ENCODE measurements at places on chromosomes 7 and 10. TPM values are rescaled to one million over a fixed set of nuclear protein-coding genes. Genes with fewer than 3 reads are reported as not detected.

DNA sequence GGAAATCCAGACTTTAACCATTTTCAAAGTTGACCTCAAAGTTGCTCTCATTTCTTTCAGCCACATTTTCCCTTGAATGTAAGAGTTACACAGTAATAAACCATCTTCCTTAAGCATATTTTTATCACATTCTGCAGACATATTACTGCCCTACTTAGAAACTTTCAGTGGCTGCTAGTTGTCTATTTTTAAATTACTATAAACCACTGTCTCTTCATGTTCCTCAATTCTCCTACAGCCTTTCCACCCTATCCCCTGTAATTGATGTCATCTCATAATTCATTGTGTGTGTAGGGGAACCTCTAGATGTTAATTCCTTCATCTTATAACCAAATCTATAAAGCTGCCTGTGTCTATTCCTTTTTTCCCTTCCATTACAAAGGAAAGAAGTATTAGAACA, 78.1 kb upstream of the STRIP2 start:
- DNase-seq: no peak

GRCh38 chr7:23093111-23093510, 12.5 kb upstream of the KLHL7 start:
- no peak for DNase-seq

- DNase-seq: no peak
Measured at GRCh38 chr7:108592646-108593201, 23.1 kb downstream of the DNAJB9 start.

GRCh38 chr7:1459920-1460820, 900 bp upstream of the MICALL2 start:
- no peak for DNase-seq

DNA sequence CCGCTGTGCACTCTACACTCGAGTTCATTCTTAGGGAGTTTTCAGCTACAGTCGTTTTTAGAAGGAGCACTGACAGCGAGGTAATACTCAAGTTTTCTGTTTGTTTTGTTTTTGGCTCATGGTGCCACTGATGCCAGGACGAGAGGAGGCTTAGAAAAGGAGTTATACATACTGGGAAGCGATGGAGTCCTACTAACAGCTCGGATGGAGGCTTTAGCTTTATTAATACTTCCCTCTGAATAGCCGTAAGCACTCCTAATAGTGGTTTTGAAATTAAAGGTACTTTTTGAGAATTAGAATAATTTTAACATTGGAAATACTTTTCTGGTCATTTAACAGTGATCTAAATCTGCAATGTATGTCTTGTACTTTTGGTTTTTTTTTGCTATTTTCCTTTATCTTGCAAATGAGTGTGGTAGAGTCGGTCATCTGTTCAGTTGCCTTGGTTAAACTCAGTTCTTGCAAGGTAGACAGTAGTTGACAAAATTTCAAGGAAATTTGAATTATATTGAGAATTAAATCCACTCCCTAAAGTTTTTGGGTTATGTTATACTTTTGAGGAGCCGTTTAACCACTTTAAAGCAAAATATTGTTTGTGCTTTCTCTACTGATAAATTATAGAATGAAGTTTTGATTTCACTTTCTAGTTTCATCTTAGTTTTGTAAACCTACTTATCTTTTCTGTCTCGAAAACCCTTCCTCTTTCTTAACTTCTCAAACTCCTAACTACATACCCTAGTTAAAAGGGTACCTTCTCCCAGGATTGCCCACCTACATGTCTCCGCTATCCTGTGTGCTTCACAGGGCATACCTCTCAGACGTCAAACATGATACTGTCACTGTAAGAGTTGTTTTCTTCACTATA, 1.5 kb downstream of the HBP1 start:
- no peak for DNase-seq

DNA sequence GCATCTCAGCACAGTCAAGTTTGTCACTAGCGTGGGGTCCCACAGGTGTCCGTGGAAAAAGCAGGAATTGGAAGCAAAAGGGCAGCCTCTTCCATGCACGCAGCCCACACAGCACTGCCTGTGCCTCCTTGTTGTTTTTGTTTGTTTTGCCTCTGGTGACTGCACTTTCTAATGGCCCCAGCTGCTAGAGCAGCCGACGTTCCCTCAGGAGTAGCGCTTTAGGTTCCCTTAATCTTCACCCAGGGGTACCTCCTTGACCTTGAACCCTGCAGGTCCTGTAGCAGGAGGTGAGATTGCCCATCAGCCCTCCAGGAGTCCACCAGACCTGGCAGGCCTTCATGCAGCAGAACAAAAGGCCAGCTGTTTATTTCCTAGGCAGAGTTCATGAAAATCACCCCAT, 210.1 kb downstream of the CACNB2 start:
- no peak for DNase-seq

DNA sequence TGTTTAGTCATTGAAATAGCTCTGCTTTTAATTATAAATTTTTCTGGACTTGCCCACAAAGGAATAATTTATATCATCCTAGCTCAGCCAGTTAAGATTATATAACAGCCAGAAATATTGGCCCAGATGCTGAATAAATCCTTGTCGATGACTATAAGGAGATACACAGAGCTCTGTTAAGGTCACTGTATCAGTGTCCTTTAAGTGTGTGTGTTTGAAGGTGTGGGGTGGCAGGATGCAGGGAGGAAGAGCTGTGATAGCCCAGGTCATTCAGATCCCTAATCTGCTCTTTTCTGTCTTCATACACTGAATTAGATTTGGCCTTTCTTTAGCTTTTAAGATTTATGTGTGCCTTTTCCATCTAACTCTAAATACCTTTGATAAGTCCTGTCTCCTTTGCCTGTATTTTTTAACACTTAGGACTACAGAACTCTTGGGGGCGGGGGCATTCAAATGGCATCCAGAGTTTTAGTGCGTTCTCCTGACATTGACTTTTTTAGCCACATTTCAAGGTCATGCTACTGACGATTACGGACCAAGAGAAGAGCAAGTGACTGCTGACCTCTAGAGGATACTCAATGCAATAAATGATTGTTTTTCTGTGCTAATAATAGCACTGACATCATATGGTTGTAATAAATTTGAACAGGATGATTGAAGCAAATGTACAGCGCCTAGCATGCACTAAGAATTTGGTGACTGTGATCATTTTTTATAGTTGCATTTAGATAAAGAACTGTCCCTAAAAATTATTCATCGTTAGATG, 172.3 kb downstream of the CACNB2 start:
- no peak for DNase-seq

DNA sequence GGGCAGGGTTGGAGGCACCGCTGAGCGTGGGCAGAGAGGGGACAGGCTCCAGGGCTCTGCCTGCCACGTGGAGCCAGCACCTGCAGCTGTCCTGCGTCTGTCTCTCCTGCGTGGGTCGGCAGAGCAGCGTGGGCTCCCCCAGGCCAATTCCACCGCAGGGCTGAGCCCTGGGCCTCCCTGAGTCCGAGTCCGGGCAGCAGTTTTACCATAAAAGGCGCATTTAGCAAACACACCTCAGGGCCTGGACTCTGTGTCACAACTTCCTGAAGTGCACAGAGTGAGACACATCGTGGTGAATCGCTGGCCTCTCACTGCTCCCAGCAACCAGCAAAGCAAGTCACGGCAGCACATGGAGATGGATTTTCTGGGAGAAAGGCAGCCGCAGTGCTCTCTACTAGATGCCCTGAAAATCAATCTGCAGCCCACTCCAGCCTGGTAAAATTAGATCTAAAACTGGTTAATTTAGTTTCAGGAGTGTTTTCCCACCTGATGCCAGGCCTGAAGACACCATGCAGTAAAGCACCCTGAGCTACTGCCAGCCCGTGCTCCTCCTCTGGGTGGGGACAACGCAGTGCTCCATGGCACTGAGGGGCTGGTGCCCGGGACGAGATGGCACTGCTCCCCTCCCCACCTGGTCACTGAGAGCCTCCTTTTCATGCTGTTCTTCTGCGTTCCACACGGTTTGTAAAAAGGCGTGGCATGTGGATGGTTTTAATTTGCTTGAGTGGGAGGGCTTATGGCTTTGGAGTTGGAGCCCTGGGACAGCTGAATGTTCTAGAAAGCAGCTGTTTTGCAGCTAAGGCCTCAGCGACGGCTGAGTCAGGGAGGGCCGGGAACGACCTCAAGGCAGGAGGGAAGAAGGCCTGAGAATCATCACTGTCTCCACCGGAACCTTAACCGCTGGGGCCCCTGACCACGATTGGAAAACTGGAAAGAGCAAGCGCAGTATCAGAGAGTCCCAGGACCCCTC, 336.9 kb downstream of the ADARB2 start:
- DNase-seq: no peak

DNA sequence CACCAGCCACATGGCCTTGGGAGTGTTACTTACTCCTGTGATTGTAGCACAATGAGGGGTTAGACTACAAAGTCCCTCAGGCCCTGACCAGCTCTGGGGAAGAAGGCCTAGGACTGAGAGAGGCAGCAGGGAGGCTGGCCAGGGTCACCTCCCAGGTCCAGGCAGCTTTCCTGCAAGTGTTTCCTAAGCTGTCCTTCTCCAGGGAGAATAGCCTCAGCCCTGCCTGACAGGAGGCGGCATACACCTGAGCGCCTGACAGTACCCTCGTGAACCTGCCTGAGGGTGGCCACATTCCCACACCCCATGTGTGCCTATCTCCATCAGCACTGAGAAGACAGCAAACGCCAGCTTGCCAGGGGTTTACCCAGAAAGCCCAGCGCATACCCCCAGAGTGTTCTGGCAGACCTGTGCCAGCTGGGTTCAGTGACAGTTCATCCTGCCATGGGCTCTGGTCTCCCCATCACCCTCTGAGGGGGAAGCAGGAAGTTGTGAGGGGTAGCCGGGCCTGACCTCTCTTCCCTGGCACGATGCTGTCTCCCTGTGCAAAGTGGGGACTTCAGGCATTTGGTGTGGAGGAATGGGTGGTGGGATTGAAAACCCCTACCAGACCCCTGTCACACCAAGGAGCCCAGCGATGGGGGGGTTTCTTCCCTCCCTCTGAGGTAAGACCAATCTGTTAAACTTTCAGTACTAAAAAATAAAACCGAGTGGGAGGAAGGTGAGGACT, 56.3 kb upstream of the CAMK2B start:
- no peak for DNase-seq

- no peak for DNase-seq
Measured at GRCh38 chr7:150398108-150398964, 19.2 kb downstream of the ZNF775 start.

DNA sequence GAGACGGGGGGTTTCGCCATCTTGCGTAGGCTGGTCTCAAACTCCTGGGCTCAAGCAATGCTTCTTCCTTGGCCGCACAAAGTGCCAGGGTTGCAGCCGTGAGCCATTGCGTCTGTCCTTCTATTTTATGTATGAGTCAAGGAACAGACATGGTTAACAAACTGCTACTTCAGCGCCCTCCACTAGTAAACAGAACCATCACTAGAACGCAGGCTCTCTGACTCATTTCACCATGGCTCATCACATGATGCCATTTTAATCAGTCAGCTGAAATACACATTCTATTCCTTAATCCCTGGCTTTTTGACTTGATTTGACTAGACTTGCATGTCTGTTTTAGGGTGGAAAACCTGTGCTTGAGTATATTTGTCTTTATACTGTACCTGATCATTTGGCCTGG, 41.3 kb downstream of the CELF2 start:
- DNase-seq: no peak

GRCh38 chr7:118642396-118642795, 417.9 kb downstream of the ANKRD7 start:
- no peak for DNase-seq

GRCh38 chr7:151341357-151342101, at the start of gene NUB1:
TSS of gene NUB1 (plus strand) at chr7:151341812. CDS start at chr7:151345350, 3,538 bp downstream.
- peak; percentile 64 for DNase-seq

GRCh38 chr7:35968140-35968940, 167.5 kb downstream of the SEPTIN7 start:
- DNase-seq: no peak

- DNase-seq: peak; percentile 25
Measured at GRCh38 chr10:110556969-110557601, 10.4 kb upstream of the SMC3 start.

- no peak for DNase-seq
Measured at GRCh38 chr7:67487316-67487715, 490.7 kb downstream of the TYW1 start.

DNA sequence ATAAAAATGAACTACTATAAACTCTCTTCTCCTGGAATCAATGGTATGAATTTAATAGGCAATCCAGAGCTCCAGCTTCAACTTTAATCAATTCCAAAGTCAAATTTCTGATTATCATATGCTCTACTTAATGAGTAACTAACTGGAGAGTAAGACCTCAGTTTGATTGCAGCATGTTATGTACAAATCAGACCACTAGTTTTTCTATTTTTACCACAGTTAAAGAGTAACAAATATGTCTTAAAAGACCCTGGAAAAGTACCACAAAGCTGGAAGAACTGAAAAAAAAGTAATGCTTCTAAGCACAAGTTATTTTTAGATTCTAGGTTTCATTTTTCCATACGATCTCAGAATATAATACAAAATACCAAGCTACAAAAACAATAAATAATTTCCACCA, 56.0 kb upstream of the TNKS2 start:
- DNase-seq: no peak

GRCh38 chr10:92298487-92298886, 7.5 kb downstream of the MARCHF5 start:
- no peak for DNase-seq

DNA sequence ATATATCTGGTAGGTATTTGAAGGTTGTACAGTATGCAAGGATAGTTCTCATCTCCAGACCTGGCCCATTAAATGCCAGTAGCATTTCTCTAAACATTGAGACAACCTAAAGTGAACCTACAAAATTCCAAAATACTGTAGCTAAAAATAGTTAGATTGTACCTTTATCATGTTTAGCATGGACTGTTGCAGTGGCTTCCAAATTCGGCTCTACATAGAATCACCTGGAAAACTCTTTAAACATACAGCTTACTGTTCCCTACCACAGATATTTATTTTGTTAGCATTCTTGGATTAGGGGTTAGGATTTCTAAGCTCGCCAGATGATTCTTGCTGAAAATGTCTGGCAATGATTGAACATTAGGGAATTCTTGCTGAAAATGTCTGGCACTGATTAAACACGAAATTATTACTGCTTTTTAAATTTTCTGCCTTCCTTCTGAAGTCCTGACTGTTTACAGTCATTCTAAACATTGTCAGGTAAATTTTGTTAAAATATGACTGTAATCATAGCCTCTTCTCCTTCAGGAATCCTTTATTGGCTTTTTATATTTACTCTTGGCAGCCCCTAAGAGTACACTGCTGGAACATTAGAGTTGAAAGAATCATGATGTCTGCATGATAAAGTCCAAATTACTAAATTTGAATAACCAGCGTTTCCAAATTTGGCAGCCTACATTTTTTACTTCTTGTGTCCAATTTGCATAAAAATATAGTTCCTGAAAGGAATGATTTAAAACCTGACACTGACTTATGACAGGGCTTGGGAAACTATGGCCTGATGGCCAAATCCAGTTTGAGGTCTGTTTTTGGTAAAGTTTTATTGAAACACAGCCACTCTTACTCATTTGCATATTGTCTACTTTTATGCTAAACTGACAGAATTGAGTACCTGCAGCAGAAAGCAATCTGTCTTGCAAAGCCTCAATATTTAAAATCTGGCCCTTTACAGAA, 40.3 kb downstream of the SHOC2 start:
- DNase-seq: no peak

GRCh38 chr10:128701381-128701780, 575.2 kb upstream of the MKI67 start:
- DNase-seq: no peak

Gene FGFR2
- 104 TPM for polyA plus RNA-seq

Gene LRIT1
- not detected for polyA plus RNA-seq

Gene RET
- 19.0 TPM for polyA plus RNA-seq

Gene NEURL1
- polyA plus RNA-seq: 1.3 TPM

Gene GNG11
- polyA plus RNA-seq: 37.0 TPM

Gene PNLIP
- polyA plus RNA-seq: not detected

Gene TMEM229A
- 0.21 TPM for polyA plus RNA-seq

Gene LIPK
- polyA plus RNA-seq: not detected

Gene GIMAP5
- polyA plus RNA-seq: 5.7 TPM

Gene NKX2-3
- polyA plus RNA-seq: not detected

All from right renal pelvis (tissue), 4 donors.